ENCODE measurements at places on chromosomes 2 and 18.

GRCh38 chr2:148540022-148540421 lies 104.5 kb upstream of the EPC2 start:
- no peak for DNase-seq

GRCh38 chr2:14828968-14829367 lies 196.5 kb downstream of the LRATD1 start:
- DNase-seq = no peak

DNA sequence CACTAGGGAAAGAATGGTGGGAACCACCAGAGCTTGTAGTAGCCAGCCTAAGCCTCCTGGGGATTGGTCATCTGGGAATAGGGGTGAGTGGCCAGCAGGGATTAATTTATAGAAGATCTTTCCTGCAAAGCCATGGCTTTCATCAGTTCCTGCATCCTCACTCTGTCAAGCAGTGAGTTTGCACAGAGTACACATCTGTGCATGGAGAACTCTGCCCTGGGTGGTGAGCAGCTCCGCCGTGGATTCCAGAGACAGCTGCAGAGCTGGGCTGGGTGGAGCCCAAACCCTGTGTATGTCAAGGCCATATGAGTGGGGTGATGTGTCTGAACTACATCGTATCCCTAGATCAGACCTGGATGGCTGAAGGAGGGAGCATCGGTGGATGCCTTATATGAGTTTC lies 182.2 kb downstream of the GLI2 start:
- DNase-seq = no peak

- no peak for DNase-seq
Observed at GRCh38 chr2:65031341-65032018, 24.7 kb upstream of the CEP68 start.

- no peak for DNase-seq
Observed at GRCh38 chr2:238789317-238789806, 58.5 kb upstream of the TWIST2 start.

- DNase-seq = no peak
Observed at GRCh38 chr18:73235921-73236320, 368.1 kb upstream of the NETO1 start.

DNA sequence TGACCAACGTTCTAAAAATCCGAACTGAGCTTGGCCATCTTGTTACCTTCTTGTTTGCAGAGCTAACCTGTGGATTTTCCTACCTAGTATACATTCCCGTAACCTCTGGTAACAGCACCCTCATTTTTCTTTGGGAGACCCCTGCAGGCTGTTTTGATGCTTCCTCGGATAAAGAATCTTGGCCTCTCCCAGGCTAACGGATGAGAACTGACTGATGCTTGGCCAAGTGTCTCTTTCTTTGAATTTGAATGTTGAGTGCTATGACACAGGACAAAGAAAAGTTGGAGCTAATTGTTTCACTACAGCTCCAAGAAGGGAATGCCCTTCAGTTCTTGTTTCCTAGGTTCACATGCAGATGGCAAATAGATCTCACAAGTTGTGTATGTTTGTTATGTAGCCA lies 19.3 kb upstream of the CAVIN2 start:
- no peak for DNase-seq

DNA sequence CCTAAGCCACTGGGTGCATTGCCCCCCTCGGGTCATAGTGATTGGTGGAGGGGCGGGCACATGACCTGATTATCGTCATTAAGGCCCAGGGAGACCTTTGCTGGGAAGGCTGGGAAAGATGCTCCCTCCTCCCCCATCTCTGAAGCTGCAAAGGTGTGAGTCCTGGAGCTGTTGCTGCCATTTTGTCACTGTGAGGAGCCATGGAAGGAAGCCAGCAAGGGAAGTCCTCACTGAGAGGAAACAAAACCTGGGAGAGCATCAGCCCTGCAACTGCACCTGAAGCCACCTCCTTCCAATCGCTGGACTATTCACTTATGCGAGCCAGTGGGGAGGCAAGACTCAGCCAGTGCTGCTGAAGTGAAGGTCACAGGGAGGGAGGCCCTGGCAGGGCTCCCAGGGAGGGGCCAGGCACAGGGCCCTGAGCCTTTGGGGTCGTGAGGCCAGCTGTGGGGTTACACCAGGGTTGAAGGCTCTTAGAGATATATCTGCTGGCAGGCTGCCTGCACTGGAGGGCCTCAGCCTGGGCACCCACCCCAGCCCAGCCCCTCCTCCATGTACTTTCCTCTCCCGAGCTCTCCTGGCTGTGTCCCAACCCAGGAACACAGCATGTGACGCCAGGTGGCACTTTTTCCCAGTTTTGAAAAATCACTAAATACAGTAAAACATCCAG lies 10.7 kb upstream of the FAHD2A start:
- no peak for DNase-seq

DNA sequence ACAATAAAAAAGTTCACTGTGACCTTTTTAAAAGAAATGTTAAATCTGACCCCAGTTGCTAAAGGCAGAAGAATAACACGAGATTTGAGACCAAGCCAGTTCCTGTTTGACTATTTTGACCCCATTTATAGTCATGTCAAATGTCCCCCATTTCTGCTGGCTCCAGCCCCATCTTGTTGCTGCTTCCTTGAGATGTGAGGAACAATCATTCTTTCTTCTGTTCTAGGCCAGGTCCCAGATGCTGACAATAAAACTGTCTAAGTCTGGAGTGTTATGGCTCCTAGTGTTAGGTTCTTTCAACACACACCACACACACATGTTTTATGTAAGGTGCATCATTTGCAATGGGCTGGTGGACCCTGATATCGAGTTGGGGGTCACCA lies 92.0 kb upstream of the CYP1B1 start:
- DNase-seq = no peak

Measured in A549 (cell line).